HepG2 (cell line): ENCODE measurements at places on chromosomes 5 and 9. TPM values are rescaled to one million over a fixed set of nuclear protein-coding genes. Genes with fewer than 3 reads are reported as not detected.

DNA sequence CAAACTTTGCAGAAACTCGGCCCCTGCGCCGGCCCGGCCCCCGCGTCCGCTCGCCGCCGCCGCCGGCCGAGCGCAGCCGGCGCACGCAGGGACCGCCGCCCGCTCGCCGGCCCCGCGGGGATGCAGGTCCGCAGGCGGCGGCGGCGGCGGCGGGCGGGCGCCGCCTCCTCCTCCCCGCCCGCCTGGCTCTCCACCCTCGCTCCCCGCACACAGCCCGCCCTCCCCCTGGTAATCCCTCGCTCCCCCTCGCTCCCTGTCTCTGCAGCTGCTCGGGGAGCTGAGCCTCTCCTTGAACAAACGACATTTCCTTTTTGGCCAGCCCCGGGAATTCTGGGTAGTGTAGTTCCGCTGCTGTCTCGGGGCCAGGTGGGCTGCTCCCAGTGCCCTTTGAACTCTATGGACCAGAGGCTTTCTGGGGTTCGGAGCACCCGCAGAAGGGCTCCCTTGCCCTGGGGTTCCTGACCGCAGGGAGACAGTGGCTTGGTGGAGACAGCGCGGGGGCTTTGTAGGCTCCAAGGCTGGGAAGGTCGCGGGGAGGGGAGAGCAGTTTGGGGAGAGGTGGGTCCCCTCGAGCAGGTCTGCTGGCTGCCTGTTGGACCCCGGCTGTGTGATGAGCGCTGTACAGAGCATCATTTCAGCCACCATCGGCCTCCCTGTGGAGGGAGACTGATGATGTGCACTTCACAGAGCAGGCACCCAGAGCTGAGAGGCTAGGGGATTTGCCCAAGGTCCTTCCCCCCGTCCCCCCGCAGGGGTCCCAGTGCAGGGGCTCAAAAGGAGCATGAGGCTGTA lies 1.8 kb upstream of the FAM78A start:
- H3K4me1 ChIP-seq: peaks cover 40% of the 10 kb centered on the region
- no peak overlapping the region for H3K27ac ChIP-seq
- H3K4me3 ChIP-seq: peak overlapping the region; percentile 68; the same call in 1 of the 2 replicates
- H3K27me3 ChIP-seq: peaks cover 22% of the 10 kb centered on the region

- peaks cover 39% of the 10 kb centered on the region for H3K4me1 ChIP-seq
- no peak overlapping the region for H3K4me3 ChIP-seq
- DNase-seq: peak; percentile 87
- peak overlapping the region; percentile 23 for H3K27ac ChIP-seq
- H3K27me3 ChIP-seq: no peaks in the 10 kb centered on the region
Measured at GRCh38 chr9:114884787-114885452, 45.5 kb downstream of the TNFSF8 start.

SLC36A3 gene
- not detected in 2 replicates for total RNA-seq

DNA sequence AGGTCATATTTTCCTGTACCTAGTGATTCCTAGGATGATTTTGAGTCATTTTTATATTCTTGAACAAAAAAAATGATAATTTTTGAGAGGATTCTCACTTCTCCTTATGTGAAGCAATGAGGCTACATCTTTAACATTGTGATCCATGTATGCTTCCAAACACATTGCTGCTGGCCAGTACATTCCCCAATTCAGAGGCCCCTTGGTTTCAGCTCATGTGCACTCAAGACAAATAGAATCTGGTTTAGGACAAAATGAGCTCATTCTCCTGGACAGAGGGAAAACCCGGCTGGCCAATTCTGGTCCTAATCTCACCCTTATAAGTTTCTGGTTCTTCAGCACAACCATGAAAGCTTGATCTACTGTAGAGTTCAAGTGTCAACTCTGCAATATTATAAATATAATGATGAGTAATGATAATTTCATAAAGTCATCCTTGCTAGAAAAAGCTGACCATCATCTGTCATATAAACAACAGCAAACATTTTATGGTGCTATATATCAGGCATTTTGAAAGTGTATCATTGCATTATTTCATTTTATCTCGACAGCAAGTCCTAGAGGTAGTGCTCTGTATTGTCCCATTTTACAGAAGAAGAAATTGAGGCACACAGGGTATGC lies 139.1 kb upstream of the ZNF366 start:
- no peaks in the 10 kb centered on the region for H3K36me3 ChIP-seq
- H3K4me1 ChIP-seq: no peaks in the 10 kb centered on the region
- H3K4me3 ChIP-seq: no peak overlapping the region
- no peak for DNase-seq
- no peak overlapping the region for H3K27ac ChIP-seq

DNA sequence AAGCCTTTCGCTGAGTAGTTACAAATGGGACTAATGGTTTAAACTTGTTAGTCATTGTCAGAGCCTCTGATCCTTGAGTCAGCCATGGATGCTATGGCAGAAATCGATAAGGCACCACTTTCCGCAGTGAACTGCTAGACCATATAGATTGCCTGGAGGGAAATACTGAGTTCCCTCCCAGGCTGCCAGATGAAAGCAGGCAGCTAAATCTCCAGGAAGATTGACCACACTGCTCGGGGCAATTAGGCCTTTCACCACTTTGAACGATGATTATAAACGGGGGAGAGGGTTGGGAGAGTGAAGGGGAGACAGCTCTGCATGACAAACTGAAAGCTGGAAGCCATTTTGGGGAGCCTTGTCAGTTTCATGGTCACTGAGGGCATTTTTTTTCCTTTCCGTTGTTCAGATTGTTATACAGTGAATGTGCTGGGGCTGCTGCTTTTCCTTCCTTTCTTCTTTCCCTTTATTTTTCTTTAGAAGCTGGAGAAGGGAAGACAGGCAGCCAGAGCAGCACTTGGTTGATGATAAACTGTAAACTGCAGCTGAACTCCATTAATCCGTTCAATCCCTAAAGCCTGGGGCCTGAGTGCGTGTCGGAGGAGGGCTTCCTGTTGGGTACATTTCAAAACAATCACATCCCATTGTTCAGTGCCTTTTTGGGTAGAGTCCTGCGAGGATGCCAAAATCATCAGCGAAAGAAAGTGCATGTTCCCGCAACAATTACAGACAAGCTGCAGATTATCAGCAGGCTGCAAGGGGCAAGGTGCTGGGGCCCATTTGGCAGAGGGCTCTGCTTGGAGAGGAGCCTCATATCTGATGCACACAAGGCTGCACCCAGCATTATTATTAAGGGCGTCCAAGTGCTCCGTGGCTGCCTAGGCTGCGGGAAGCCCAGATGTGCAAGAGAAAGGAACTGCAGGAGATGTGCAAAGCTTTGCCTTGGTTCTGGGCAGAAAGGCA lies 308.4 kb downstream of the PSAT1 start:
- H3K4me1 ChIP-seq: no peaks in the 10 kb centered on the region
- no peak for DNase-seq
- no peak overlapping the region for H3K27ac ChIP-seq
- peaks cover 4% of the 10 kb centered on the region; the same call in 1 of the 3 replicates for H3K27me3 ChIP-seq
- no peak overlapping the region for H3K4me3 ChIP-seq
- no peaks in the 10 kb centered on the region for H3K36me3 ChIP-seq

DNA sequence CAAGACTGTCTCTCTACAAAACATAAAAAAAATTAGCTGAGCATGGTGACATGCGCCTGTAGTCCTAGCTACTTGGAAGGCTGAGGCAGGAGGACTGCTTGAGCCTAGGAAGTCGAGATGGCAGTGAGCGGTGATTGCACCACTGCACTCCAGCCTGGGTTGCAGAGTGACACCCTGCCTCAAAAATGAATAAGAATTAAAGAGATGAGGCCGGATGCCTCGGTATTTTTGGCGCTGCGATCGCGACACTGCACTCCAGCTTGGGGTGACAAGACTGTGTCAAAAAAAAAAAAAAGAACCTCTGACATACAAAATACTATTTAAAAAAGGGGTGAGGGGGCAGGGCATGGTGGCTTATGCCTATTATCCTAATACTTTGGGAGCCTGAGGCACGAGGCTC lies 7.3 kb downstream of the GPBP1 start:
- no peaks in the 10 kb centered on the region for H3K27me3 ChIP-seq
- no peak for DNase-seq
- H3K4me1 ChIP-seq: peaks cover 64% of the 10 kb centered on the region
- H3K27ac ChIP-seq: no peak overlapping the region

ARID3C gene
- total RNA-seq: not detected in 2 replicates

GRCh38 chr5:169051351-169051750 lies 249.6 kb downstream of the SLIT3 start:
- no peak for DNase-seq
- no peak overlapping the region for H3K27ac ChIP-seq
- H3K4me3 ChIP-seq: no peak overlapping the region
- no peaks in the 10 kb centered on the region for H3K36me3 ChIP-seq

DNA sequence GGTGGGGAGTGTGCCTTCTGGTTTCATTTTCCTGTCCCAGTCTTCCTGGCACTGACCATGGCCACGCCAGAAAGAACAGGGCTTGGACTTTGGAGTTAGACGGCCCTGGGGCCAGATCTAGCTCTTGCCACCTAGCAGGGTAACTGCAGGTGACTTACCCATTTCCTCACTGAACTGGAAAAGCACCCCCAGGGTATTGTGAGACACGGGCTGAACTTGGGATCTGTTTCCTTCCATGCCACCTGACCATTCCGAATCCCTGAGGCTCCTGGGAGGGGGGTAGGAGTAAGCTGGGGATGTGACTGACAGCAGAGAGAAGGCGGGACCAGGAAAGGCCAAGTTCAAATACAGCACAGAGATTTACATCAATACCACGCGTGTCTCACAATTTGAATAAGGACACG lies 9.4 kb downstream of the HNRNPAB start:
- H3K4me3 ChIP-seq: no peak overlapping the region
- H3K27me3 ChIP-seq: no peaks in the 10 kb centered on the region
- DNase-seq: no peak
- H3K4me1 ChIP-seq: peaks cover 21% of the 10 kb centered on the region
